NCI-H446 treated with DMSO at 0.1 percent for 48 hours (cell line): ENCODE measurements at places on chromosomes 2 and 18.

DNA sequence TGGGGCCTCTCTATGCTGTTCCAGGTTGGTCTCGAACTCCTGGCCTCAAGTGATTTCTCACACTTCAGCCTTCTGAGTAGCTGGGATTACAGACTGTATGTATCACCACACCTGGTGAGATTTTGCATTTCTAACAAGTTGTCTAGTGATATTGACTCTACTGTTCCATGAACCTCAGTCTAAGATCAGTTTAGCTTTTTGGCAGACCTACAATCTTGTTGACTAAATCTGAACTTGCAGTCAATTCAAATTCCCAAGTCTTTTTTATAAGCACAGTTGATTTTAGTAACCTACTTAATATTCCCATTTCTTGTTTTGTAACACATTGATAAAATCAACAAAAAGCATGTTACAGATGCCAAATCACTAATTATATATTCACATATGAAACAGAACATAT is 266.1 kb upstream of the CYP26B1 start:
- DNase-seq, result no peak

- no peak for DNase-seq
Measured at GRCh38 chr18:48028696-48029095, 98.2 kb upstream of the SMAD2 start.

DNA sequence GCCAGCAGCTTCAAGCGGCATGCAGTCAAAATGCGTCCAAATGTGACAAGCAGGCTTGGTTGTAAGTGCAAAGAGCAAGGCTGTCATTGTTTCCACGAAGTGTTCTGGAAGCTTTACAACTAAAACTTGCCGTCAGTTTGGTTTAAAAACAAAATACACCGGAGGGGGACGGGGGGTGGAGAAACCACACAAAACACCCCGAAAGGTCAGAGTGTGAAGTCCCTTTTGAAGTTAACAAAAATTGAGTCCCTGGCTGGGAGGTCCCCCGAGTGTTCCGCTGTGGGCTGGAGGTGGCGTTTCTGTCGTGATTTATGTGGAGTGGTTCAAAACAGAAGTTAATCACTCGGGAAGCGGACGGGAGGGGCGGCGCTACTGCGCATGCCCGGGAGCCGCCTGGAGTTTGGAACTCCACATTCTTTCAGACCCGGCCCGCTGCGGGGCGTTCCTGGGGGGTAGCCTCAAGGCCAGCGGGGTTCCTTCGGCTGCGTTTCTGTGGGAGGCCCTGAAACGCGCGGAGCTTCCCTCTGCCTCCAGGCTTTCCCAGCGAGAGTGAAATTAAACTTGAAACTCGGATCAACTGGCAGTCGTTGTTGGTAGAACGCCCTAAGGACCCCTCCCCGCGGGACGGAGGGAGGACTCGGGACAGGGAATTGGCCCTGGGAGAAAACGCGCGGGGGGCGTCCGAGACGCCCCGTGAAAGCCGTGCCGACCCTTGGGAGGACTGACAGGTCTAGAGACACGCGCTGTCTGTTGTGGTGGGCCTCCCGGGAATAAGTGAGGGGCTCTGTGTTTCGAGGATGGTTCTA is 1.4 kb downstream of the TGIF1 start:
- peak; percentile 51 for DNase-seq

DNA sequence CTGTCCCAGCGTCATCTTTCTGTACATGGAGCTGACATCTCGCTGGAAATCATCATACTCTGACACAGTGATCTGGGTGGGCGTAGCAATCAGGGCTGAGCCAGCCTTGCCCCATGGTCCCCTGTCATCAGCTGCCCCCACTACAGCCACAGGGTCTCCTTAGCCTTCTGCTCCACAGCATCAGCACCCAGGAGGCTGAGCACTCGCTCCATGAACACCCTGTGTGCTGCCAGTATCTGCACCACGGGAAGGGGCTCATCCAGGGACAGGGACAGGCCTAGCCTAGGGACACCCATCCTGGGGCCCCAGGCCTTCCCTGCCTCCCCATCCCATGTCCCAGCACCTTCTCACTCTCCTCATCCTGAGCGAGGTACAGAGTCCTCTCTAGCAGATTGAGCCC is 11.4 kb downstream of the ALPG start:
- DNase-seq, result no peak

DNA sequence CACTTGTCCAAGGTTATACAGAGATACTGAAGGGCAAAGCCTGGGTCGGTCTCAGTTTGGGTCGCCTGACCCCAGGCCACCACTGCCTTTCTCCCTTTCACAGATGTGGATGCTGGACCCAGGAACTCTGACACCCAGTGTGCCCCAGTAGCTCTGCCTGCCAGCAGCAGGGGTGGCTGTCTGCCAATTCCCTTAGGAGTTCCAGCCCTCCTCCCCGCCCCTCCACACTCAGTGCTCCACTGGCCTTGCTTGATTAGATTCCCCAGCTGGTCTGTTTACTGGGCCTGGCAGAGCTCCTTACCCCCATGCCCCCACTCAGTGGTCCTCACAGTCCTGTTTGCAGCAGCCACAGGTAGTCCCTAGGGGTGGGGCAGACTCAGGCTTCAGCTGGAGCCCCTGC is 75.5 kb downstream of the NPAS2 start:
- no peak for DNase-seq

DNA sequence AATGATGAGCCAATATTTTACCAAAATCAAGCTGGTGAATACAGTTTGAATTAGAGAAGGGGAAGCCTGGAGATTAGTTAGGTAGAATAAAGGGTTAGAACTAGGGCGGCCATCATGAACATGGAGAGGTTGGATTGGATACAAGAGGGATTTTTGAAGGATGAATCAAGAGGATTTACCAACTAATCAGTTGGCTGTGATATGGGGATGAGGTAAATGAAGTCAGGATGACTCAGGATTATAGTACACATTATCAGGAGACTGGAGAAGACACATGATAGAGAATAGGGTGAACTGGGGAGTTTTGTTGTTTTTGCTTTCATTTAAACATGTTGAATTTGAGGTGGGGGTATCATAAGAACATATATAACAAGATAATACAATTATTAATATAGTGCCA is 73.8 kb upstream of the PROKR1 start:
- no peak for DNase-seq

GRCh38 chr2:62054029-62054791 is 141.7 kb upstream of the B3GNT2 start:
- no peak for DNase-seq

GRCh38 chr2:27681841-27682240 is 18.2 kb downstream of the SLC4A1AP start:
- DNase-seq, result no peak

- DNase-seq, result no peak
Measured at GRCh38 chr2:80706951-80707350, 402.4 kb upstream of the LRRTM1 start.

GRCh38 chr2:231970461-231970860 is 8.9 kb downstream of the DIS3L2 start:
- DNase-seq, result no peak
